CD4-positive, alpha-beta memory T cell (primary cell): ENCODE measurements at places on chromosomes 6 and 20. TPM values are rescaled to one million over a fixed set of nuclear protein-coding genes. Genes with fewer than 3 reads are reported as not detected.

DNA sequence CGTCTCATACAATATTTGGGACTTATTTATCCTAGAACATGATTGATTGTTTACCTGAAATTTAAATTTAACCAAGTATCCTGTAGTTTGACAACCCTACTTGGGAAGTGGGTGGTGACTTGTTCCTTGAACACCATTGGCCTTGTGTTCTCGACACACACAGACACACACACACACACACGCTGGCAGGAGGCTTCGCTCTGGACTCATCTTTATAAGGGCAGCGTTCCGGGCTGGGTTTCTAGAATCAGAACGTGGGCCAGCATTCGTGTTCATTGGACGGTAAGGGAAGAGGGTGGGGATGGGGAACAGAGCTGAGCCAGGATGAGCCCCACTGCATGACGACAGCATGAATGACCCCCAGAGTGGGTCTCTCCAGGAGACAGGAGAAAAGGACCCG, 16.2 kb upstream of the SSTR4 start:
- no peak for DNase-seq

The MACROD2 gene
- not detected for total RNA-seq

The PRSS35 gene
- total RNA-seq: not detected

DNA sequence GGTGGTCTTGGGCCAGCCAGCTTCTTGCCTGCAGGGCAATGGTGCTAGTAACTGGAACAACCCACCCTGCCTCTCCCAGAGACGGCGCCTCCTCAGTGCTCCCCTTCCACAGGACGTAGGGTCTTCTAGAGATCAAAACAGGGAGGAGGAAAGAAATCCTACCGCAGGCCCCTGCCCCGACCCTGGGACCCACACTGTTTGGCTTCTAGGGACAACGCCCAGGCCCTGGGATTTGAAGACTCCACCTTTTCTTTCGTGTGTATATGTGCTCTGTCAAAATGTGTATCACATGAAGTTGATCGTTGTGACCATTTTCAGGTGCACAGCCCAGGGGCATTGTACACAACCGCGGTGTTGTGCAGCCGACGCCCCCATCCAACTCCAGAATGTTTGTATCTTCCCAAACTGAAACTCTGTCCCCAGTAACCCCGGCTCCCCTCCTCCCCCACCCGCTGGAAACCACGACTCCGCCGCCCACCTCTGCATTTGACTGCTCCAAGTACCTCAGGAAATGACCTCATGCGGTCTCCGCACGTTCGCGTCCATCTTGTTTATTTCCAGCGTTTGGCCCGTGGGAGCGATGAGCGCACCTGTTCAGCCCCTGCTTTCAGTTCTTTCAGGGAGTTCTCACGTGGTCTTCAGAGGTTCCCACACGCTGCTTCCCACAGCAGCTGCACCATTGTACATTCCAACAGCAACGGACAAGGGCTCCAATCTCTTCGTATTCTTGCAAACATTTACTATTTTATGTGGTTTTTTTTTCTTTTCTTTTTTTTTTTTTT, 3.4 kb upstream of the BHLHE23 start:
- DNase-seq: peak; percentile 85

DNA sequence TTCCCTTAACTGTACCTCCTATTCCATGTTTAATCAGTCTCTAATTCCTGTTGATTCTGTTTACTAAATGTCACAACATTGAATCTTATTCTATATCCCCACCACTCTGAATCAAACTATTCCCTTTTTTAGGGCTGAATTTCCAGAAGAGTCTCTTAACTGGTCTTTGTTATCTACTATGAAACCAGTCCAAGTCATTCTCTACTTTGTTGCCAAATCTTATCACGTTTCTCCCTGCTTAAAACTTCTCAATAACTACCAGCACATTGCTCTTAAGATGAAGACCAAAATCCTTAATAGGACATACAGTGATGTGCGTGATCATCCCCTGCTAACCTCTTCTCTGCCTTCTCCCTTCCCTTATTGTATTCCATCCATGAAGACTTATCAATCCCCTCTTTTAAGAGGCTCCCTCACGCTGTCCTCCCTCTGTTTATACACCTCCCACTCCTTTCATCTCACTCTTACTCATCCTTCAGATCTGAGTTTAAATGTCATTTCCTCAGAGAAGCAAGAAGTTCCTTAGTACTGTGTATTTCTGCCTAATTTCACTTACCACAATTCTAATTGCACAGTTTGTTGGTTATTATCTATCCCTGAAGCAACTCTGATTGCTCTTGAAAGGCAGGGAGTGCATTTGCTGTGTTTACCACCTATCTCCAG, 143.0 kb upstream of the AHI1 start:
- no peak for DNase-seq
